ENCODE measurements at places on chromosomes 2 and 18.

- no peak for DNase-seq
Measured at GRCh38 chr2:235300368-235301201, 193.3 kb upstream of the AGAP1 start.

GRCh38 chr2:235325151-235325550 is 168.7 kb upstream of the AGAP1 start:
- DNase-seq: no peak

DNA sequence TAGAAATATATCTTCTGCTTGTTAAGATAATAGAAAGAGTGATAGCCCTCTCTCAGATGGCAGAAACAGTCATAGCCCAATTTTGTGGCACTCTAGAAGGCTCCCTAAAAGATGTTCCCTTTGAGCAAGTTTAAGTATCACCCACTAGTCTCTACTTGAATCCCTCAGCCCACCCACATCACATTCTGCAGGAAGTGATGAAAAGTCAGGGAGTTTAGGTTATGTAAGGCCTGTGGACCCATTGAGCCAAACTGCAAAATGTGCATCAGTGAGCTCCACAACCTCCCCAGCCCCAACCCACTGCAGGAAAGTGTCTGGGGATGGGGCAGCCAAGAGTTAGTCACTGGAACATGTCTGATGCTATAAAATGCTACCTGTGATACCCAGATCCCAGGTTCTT is 25.6 kb downstream of the ANKRD44 start:
- DNase-seq: no peak

DNA sequence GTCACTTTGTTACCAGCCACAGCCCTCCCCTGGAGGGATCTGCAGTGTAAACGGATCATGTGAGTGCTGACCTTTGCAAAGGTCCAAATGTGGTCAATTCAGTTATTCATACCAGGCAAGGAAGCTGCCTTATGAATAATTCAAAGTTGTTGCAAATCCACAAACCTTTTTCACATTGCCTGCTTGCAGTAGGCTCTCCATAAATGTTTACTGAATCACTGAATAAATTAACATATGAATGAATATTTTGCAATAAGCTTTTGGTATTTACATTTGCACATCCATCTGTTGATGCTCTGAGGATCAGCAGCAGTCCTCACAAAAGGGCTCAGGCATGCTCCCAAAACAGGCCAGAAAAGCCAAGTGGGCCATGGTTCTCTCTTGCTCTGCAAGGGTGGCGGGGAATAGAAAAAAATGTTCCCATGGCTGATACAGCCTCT is 156.8 kb downstream of the VAPA start:
- DNase-seq: no peak

DNA sequence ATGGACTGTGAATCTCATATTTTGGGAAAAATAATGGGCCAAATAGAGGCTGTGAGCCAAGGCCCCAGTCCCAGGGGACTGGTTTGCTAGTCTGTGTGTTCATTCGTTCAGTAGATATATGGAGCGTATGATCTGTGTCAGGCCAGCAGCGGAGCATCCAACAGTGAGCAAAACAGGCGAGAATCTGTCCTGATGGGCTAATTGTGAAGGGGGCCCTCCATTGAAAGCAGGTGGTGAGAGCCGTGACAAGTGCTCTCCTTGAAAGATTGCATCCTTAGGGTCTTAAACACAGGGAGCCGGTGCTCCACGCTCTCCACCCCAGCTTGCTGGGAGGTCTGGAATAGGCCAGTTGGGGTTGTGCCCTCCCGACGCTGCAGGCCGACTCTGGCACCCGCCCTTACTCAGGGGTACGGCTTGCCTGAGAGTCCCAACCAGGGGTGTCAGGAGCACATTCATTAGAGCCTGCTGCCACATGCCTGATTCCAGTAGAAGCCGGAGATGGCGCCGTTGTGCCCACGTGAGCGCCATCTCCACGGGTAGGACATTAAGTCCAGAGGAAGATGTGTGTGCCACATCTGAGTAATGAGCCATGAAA is 213.3 kb downstream of the SH3RF3 start:
- no peak for DNase-seq

DNA sequence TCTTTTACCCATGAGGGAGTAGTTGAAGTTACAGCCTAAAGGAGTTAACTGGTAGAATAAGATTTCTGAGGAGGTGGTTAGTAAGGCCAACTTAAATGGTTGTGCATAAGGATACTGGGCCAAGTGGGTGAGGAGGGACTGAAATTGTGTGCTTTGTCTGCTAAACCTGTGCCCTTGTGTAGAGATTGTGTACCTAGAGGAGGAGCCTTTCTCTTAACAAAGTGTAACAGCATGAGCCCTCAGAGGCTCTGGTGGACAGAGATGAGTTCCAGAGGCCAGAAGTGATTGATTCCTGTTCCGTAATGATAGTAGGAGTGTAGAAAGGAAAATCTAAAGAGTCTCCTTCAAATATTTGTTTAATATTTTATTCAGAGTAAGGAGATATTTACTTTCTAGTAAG is 42.9 kb downstream of the OTX1 start:
- DNase-seq: no peak

DNA sequence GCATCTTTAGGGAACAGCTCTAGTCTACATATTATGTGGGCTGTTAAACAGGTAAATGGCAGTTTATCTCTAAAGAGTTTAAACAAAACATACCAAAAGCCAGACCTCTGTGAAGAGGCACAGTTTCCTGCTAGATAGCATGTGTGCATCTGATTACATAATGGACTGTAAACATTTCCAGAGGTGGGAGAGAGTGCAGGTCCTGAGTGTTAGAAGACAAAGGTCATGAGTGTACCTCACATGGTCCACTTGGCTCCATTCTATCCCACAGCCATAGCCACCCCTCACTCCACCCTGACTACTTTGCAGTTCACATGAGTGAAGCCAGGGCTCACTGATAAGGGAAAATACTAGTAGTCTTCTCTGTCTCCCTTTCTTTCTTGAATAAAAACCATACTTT is 233.4 kb downstream of the MTX2 start:
- DNase-seq: no peak

GRCh38 chr2:15941481-15941850 is 1.1 kb downstream of the MYCN start:
- peak; percentile 24 for DNase-seq

GRCh38 chr2:216849987-216850386 is 9.9 kb downstream of the TNP1 start:
- peak; percentile 35 for DNase-seq

GRCh38 chr2:16215902-16216557 is 275.7 kb downstream of the MYCN start:
- DNase-seq: no peak

DNA sequence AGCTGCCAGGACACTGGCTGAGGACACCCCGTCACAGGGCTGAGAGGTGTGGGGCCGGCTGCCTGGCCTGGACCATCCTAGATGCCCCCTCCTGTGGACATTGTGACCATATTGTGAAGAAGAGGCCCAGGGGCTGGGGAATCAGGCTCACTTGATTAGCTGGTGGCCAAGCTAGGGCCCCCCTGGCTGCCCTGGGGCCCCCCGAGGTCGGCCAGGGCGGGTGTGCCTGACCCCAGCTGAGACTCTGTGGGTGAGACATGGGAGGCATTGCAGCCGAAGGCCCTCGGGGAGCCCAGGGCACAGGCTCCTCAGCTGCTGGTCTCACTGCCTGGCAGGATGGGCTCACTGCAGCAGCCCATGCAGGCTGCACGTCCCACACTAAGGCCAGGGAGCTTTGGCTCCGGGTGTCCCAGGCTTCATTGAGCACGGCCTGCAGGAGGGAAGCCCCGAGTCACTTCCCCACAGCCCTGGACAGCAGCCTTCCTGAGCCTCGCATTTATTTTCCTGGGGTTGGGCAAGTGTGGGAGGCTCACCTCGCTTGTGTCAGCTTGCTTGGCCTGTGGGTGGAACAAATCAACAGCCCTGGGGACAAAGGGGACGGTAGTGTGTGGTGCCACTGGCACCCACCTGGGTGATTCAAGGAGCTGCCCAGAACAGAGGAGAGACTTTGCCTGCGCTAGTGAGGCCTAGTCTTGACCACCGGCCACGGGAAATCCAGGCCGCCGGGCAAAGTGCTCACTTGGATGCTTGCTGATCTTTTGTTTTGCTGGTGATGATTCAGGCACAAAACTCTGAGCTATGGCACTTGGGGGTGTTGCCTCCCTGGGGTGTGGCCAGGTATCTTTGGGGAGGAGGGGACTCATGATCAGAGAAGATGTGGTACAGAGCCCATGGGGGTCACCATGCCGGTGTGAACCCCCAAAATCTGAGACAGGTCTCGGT is 1.3 kb downstream of the GAL3ST2 start:
- DNase-seq: no peak

GRCh38 chr18:10916387-10916786 is 233.0 kb downstream of the PIEZO2 start:
- no peak for DNase-seq

DNA sequence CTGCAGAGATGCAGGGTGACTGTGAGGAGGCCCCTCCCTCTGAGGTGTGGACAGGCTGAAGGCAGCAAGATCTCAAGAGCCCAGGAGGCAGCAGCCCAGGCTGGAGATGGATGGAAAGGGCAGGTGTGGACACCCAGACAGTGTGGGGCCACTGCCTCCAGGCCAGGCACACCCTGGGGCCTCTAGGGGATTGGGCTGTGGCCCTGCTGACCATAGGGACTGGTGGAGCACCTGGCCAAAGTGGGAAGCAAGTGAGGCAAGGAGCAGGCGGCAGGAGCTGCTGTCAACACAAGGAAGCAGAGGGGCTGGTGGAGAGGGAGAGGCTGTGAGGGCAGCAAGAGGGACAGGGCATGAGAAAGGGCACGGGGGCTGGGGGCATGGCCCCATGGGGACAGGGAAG is 10.8 kb downstream of the SNED1 start:
- DNase-seq: no peak

- DNase-seq: no peak
Measured at GRCh38 chr2:64630752-64631151, 23.0 kb downstream of the SERTAD2 start.

DNA sequence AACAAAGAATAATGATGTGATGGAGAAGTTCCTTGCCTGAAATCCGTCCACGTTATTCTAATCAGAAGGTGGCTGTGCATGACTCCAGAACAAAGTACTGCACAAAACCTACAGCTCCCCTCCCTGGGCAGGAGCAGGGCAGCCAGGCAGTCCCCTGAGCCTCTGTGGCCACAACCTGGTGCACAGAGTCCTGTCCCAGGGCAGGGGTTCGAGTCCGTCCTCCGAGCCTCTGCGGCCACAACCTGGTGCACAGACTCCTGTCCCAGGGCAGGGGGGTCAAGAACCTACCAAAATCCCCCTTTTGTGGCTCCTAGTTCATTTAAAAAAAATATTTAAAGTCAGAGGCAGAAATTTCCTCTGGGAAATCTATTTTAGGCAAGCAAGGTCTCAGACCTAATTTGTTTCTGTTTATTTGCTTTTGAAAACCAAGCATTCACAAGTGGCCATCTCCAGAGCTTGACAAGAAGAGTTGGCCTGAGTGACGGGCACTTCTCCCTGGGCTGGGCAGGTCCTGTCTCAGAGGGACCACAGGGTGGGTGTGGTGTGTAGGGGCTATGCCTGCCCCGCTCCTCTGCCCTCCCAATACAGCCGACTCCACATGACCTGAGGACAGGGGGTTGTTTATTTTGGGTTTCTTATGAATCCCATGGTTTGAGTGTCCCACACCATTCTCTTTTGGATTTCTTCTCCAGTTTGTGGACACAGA is 255.9 kb upstream of the PXDN start:
- DNase-seq: no peak

GRCh38 chr2:224400886-224401632 is 848 bp downstream of the FAM124B start:
- no peak for DNase-seq

DNA sequence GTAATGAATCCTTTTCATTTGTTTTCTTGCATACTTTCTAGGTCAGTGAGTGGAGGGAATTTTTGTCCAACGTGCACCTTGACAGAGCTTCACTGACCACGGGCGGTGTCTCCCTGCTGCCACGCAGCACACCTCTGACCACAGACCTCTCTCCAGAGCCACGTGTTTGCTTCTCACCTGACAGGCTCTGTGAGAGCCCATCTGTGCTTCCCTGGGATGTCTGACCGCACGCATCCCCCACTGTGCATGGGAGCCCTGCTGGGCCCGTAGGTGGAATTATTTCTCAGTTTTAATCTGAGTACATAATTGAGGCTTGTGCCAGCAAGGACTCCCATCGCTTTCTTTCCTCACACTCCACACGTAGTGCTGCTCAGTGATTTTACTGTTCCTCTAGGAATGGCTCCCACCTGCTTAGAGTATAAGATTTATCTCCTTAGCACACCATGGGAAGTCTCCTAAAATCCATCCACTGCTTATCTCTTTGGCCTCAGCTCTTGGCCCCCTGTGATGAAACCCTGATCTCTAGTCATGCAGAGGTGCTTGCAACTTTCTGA is 482.6 kb downstream of the TSN start:
- no peak for DNase-seq

DNA sequence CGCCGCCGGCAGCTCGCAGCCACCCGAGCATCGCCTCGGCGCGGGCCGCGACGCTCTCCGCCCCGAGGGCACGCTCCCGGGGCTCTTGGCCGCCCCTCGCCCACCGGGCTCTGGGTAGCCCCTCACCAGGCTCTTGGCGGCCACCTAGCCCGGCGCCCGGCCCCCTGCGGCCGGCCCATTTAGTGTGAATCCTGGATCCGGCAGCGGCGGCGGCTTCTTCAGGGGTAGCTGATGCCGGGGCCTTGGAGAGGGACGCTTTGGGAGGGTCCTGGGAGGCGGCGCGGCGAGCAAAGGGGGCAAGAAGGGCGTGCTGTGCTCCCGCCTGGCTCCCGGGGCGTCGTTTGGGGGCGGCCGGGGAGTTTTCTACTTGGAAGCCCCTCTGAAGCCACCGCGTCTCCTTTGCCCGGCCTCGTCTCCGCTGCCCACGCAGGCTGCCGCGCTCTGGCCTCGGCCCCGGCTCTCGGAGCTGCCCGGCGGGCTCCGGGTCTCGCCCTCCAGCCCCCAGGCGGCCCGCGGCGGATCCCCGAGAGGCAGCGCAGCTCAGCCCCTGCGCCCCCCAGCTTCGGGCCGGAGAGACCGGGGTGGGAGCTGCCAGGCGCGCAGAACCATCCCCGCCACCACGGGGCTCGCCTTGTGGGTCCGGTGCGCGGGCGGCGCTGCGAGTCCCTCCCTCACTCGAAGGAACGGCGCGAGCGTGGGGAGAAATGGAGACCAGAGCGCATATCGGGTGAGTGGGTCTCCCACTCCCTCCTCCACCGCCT is 509 bp downstream of the PIEZO2 start:
- no peak for DNase-seq

- DNase-seq: no peak
Measured at GRCh38 chr2:240704651-240705050, 13.0 kb downstream of the AQP12A start.

Measured in NCI-H748 treated with DMSO at 0.1 percent for 48 hours (cell line).